ENCODE measurements at places on chromosomes 4 and X.

GRCh38 chr4:7705062-7705461 lies 234.6 kb downstream of the AFAP1 start:
- DNase-seq = no peak

- DNase-seq = no peak
Observed at GRCh38 chr4:36189511-36190226, 54.6 kb downstream of the ARAP2 start.

DNA sequence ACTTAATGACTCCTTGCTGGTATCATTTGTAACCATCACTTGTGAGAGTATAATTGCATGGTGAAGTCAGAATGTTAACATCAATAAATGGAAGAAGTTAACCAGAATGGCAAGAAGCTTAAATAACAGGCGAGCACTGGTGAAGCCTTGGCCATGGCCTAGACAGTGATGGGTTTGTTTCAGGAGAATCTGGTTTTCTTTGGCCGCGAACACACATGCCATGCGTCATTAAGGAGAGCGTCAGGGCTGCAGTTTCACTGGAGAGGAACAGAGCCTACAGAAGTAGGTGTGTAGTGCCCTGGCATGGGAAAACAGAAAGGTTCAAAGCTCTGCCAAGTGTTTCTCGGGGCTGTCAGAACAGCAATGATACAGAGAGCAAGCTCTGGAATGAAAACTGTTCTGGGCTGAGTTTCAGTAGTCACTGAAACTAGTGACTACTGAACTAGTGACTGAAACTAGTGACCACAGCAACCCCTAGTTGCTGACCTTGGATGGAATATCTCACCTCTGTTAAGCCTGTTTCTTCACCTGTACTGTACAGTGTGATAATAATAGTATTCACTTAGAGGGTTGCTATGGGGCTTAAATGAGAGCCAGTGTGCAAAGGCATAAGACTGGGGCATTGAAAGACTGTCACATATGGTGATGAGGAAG lies 93.8 kb downstream of the C4orf51 start:
- DNase-seq = no peak

DNA sequence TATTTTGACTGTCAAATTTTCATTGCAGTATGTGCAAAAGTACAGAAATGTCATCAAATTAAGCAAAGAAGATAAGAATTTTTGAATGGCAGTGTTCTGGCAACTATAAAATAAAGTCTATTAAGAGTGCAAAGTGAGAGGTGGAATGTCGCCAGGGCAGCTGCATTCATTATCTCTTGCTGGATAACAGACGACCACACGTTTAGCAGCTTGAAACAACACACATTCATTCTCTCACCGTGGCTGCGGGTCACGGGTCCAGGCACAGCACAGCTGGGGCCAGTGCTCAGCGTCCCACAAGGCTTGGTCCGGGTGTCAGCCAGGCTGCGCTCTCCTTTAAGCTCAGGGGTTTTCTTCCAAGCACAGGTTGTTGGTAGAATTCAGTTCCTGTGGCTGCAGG lies 113.9 kb downstream of the GPR143 start:
- no peak for DNase-seq

GRCh38 chr4:145176641-145177432 lies 3.6 kb downstream of the OTUD4 start:
- DNase-seq = no peak
